ENCODE measurements at places on chromosomes 6 and 20.
A peak's percentile ranks its signal among the peaks of the same experiment; 100 is the strongest.

DNA sequence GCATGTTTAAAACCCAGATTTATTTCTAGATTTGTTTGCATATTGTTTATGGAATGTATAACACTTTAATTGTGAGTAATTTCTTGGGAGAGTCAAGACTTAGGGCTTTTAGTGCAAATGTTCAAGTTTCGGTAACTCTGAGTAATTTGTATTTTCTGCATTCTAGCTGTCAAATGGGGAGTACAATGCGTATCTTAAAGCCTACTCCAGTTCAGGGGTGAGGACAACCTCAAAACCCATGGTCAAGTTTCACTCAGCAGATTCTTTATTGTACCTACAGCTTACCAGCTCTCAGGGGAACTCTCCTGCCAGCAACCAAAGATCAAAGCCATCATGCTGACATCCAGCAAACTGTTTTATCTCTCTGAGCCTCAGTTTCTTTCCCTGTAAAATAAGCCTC is 458.6 kb upstream of the JARID2 start:
- DNase-seq: peak; percentile 67

DNA sequence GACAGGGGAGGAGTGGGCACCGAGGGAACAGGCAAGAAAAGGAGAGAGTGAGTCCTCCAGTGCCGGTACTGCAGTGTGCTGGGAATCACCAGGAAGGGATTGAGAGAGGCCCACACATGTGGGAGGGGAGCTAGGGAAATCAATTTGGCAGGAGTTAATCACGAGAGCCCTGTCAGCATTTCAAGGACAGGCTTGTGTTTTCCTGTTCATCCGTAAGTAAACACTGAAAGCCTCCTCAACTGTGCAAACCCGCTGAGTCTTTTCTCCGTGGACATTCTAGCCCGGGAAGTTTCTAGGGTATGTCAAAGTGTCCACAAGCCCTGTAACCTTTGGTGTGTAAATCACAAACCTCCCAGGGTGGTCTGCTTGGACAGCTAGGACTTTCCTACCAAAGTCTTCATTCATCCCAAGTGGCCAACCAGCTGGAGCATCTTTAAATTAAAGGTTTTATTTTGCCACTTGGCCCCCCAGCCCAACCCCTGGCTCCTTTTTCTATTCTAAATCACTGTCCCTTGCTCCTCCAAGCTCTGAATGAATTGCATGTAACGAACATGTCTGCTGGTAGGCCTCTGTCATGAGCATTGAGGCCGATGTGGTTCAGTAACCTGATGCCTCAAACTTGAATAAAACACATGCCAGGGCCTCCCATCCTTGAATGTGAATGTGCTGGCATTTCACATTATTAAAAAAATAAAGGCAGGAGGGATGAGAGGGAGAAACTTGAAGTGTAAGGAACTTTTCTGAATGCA is 149.1 kb downstream of the ZNF217 start:
- DNase-seq: no peak

DNA sequence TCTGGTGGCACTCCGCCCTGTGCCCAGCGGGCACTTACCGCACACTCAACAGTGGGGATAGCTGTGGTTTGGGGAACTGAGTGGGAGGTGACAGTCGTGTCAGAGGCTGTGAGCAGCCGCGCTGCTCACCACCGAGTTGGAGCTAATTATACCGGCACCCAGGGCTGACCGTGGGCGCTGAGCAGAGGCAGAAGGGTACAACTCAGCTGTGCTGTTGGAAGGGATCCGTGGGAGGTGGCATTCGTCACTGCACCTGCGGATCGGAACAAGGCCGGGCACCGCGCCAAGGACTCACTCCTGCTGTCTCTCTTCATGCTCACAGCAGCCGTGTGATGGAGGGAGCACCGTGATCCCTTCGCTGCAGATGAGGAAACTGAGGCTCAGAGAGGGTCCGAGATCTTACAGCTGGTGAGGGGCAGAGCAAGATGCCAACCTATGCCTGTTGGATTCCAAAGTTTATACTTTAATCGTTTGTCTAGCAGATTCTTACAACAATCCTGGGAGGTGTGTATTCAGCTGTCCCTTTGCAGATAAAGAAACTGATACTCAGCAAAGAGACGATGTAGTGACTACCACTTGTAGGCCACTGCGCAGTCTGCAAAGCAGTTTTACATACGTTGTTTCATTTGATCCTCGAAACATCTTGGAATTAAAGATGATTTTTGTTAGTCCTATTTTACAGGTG is 713 bp upstream of the ELMO2 start:
- peak; percentile 47 for DNase-seq

- DNase-seq: no peak
These were observed 31.5 kb upstream of the FNDC1 start for GRCh38 chr6:159137676-159138075.

GRCh38 chr6:148516617-148517016 is 174.0 kb downstream of the SASH1 start:
- no peak for DNase-seq

- DNase-seq: peak; percentile 96
These were observed 148.1 kb downstream of the CEBPB start for GRCh38 chr20:50338479-50339391.

- peak; percentile 34 for DNase-seq
These were observed 684 bp upstream of the DNAH8 start for GRCh38 chr6:38714239-38715015.

DNA sequence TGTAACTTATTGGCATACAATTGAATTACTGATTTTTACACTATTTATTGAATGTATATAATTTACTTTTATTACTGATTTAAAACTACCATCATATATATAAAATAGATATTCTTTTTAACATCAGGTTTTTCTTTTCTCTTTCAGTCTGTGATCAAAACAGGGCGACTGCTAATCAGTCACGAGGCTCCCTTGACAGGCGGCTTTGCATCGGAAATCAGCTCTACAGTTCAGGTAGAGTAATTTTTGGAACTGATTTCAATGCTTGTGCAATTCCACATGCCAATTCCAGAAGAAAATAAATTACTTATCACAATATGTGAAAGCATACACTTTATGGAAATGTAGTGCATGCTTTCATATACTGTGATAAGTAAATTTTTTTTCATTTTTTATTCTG is 166.5 kb downstream of the BCKDHB start:
- DNase-seq: no peak

GRCh38 chr6:169905041-169905807 is 153.8 kb downstream of the ERMARD start:
- no peak for DNase-seq

DNA sequence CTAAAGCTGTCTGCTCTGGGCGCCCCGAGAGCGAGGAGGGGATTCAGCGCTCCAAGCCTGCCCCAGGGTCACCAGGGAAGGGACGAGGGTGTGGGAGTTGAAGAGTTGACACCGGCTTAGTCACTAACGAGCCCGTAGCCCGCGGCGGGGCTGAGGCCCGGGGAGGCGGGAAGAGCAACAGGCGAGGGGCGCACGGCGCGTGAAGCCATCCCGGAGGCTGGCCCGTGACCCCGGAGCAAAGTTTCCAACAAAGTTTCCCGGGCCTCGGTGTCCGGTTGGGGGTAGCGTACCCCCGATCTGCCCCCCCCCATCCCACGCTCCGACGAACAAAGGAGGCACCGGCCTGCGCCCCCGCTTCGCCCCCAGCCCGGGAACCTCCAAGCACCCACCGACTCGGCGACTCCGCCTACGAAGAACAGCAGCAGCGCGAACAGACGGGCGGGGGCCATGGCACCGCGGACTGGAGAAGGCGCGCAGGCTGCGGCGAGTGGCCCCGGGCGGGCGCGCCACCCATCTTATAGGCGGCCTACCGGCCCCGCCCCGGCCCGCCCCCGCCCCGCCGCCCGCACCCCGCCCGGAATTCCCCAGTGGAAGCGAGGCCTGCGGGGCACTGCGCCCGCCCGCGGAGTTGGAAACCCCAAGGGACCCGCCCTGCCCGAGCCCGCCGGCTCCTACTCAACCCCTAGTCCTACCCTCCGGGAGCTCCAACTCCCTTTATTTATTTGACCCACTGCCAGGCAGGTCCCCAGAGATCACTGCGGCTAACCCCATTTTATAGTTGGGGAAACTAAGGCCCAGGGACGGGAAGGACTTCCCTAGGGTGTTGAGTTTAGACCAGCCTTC is at the start of gene SDC4:
SDC4 (minus strand) TSS at position 489 of the 843 bp plus-strand sequence; CDS start at position 449, 40 bp downstream.
- peak; percentile 62 for DNase-seq

GRCh38 chr6:71287926-71288227 is 734 bp upstream of the OGFRL1 start:
- no peak for DNase-seq

- no peak for DNase-seq
These were observed 124.9 kb downstream of the SCML4 start for GRCh38 chr6:107699254-107699653.

GRCh38 chr6:82555801-82556200 is 192.2 kb downstream of the TPBG start:
- no peak for DNase-seq

- no peak for DNase-seq
These were observed 261.1 kb downstream of the ADGRG6 start for GRCh38 chr6:142562865-142563264.

DNA sequence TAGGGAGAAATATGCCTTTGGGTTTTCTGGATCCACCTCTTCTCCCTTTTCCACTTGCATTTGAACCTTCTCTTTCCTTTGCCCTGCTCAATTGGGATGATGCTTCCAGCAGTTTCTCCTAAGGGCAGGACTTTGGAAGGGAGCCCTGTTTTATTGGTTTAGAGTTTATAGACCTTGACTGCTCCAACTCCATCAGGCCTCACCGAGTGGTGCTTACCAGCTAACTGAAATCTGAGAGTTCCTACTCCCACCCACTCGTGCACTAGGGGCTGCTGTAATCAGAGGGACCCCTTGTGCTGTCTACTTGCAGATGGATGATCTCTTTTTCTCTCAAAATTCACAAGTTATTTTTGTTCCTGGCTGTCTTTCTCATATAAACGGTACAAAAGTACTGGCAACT is 121.3 kb upstream of the SLC22A16 start:
- no peak for DNase-seq

- DNase-seq: no peak
These were observed 392.1 kb upstream of the HSF2 start for GRCh38 chr6:122007339-122007738.

GRCh38 chr6:169955731-169956437 is 204.5 kb downstream of the ERMARD start:
- DNase-seq: no peak

- DNase-seq: peak; percentile 51
These were observed 231.3 kb upstream of the MARCKS start for GRCh38 chr6:113625850-113626249.

GRCh38 chr6:3356056-3356823 is 97.5 kb downstream of the PSMG4 start:
- peak; percentile 14 for DNase-seq

DNA sequence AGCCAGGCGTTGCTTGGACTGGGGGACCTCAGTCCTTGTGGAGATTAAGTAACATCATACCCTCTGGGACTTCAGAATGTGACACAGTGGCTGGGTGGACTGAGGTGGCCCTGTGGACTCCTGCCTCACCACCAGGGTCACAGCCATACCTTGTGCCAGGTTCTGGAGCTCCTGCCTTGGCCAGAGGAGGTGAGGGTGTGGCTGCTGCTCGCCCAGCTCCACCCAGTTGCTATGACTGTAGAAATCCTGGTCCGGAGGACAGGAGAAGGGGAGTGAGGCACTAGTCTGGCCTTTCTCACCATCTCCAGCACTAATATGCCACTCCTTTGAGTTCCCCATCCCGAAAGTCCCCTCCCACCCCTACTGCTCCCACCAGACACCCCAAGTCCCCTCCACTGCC is 1.9 kb downstream of the VWA7 start:
- no peak for DNase-seq

- DNase-seq: no peak
These were observed 50.8 kb downstream of the PSMG4 start for GRCh38 chr6:3309391-3310050.

DNA sequence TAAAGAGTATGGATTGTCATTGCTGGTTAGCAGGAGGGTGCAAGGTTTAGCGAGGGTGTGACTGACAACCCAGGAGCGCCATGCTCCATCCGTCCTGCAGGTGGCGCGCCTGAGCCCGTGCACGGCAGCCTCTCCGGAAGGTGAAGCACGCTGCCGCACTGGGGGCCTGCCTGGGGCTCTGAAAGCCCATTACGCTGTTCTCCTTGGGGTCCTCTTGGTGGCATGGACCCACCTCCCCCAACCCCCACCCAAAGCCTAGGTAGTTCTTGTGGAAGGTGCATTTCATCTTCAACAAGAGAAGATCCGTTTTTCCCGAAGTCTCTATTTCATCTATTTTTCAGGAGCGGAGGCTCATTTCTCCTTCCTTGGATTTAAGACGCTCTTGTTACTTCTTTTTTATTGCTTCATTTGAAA is 197.4 kb upstream of the KCNG1 start:
- DNase-seq: peak; percentile 60

- no peak for DNase-seq
These were observed 290.0 kb upstream of the JAG1 start for GRCh38 chr20:10963717-10964266.

GRCh38 chr6:154742891-154743290 is 9.7 kb downstream of the SCAF8 start:
- DNase-seq: no peak

DNA sequence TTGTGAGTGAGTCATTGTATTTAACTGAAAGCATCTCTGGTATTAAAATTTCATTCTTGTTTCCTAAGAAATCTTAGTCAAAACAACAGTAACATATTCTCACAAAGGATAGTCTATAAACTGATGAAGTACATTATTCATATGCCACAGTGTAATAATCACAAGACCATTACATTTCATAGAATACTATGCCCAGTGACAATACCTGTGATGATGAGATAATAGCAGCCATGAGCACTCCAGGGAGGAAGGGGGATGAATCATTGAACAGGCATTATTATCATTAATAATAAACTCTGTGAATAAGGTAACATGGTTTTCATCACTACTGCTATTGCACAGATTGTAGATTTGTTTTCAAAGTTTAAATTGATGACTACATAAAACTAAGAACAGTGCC is 667.9 kb downstream of the EPM2A start:
- no peak for DNase-seq

DNA sequence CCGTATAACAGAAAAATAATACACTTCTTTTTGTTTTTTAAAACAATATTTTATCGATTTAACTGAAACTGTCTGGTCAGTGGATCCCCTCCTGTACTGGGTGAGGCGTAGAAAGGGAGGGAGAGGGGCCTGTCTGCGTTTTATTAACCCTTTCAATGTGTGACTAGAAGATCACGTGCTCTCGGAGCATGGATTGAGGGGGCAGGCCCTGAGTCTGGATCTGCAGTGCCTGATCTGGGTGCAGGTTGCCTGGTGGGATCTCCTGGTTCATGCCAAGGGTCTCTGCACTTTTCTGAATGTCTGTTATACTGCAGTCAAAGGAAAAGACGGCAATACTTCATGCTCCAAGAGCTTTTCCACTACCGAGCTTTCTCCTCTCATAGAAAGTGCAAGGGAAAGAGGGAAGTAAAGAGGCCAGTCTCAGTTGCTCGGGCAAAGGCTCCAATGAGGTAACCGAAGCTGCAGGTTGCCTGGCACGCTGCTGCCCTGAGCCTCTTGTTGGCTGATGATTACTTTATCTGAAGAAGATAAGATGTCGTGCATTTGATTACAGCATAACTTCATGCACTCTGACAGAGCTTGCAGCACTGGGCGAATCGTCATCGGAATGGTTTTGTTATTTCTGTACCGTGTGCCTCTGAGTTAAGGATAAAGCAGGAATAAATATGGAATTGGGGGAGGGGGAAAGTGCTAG is 167.5 kb upstream of the PMEPA1 start:
- no peak for DNase-seq

- peak; percentile 34 for DNase-seq
These were observed 16.5 kb downstream of the SMLR1 start for GRCh38 chr6:130843575-130844320.

All from activated CD4-positive, alpha-beta T cell treated with anti-CD3 and anti-CD28 coated beads, Interleukin-2, Interleukin-4, amounts not matched to agents 100 ng/mL and 50 ng/mL, durations not matched to agents 16 hours and 8 hours (primary cell).